ENCODE measurements at places on chromosomes 5 and 9.

GRCh38 chr9:6844267-6844666, 86.5 kb downstream of the KDM4C start:
- DNase-seq, result no peak

- no peak for DNase-seq
These were observed 178.4 kb downstream of the FAM114A2 start for GRCh38 chr5:153860195-153860886.

DNA sequence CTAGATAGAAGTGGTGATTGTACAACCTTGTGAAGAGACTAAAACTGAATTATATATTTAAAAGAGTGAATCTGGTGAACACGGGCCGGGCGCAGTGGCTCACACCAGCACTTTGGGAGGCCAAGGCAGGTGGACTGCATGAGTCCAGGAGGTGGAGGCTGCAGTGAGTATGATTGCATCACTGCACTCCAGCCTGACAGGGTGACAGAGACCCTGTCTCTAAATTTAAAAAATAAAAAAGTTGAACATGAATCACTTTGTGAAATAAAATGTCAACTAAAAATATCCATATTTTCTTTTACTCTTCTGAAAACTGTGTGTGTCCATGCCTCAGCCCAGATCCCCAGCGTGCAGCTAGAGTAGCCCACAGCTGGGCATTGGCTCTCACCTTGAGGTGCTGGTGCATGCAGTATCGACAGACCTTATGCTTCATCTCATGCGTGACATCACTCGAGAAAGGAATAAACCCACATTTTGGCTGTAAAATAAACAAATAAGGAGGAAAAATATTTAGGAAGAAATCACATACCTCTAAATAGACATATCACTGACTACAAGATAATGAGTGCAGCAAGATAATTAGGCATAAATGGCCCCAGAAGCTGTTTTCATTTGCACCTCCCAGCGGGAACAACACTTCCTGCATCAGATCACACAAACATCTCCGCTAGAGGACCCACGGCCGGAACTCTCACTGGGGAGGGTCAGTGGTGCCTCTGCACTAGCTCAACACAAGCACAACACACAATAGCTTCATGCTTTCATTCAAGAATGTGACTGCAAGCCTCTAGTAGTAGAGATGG, 22.1 kb downstream of the IPPK start:
- no peak for DNase-seq

DNA sequence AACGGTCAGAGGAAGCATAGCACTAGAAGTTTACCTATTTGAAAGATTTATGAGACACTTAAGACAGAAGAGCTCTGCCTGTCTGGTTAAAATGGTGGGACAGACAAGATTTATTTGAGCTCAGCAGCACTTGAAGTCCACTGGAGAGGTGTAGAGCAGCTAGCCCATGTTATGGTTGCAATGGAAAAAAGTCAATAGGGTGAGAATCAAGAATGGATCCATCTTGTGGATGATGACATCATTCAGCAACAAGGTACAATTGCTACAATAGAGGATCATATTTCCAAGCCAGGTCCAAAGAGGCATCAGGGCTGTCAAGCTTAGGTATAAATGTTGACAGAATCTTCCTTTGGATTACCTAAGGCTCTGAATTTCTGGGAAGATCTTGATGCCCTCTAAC, 21.1 kb upstream of the ZNF131 start:
- no peak for DNase-seq

- no peak for DNase-seq
These were observed 316.3 kb upstream of the PANK3 start for GRCh38 chr5:168895295-168896071.

GRCh38 chr5:31783731-31784130, 144.8 kb downstream of the PDZD2 start:
- no peak for DNase-seq

DNA sequence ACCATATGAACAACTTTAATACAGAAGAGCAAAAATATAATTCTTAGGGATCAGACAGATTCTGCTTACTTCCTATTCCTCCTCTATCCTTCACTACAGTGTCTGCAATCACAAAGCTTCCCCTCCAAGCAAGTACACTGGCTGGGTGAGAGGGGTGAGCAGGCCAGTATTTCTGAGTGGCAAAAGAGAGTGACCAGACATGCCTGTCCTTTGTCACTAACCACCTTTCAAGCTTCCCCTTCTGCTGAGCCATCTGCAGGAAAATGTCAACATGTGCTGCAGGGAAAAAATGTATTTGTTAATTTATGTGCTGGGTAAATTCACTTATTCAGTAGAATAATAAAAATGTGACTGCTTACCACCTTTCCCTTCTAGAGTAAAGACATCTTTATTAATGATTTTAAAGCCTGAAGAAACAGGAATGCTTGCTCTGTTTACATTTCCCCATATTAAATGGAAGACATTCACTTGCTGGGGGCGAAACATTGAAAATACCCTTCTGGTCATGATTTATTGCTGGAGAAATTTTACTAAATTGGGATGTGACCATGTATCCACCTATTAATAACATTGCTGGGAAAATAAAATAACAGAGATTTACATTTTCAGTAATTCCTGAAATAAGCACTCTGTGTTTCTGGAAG, 84.9 kb downstream of the SPOCK1 start:
- no peak for DNase-seq

GRCh38 chr9:129889941-129890717, 54.9 kb downstream of the USP20 start:
- DNase-seq, result peak; percentile 77

GRCh38 chr5:170254056-170254455, 21.3 kb downstream of the C5orf58 start:
- DNase-seq, result peak; percentile 90

DNA sequence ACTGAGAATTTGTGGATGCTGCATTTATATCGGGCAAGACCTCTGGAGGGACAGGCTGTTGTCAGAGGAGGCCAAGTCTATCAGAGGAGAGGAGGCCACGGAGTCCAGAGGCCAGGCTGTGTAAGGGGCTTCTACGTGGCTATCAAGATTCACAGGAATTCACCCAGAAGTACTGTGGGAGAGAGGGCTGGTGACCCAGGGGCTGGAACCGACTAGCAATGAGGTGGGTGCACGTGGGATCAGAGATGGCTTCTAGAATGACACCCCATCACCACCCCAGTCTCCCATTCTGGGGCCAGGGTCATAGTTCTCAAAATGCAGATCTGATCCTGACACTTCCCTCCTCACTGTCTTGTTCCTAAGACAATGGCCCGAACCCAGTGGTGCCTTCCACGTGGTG, 61.2 kb upstream of the PHYKPL start:
- DNase-seq, result no peak

GRCh38 chr5:160485364-160485969, 63.8 kb downstream of the PTTG1 start:
- DNase-seq, result no peak

- DNase-seq, result peak; percentile 56
These were observed 12.1 kb downstream of the TMEM245 start for GRCh38 chr9:109107402-109108240.

DNA sequence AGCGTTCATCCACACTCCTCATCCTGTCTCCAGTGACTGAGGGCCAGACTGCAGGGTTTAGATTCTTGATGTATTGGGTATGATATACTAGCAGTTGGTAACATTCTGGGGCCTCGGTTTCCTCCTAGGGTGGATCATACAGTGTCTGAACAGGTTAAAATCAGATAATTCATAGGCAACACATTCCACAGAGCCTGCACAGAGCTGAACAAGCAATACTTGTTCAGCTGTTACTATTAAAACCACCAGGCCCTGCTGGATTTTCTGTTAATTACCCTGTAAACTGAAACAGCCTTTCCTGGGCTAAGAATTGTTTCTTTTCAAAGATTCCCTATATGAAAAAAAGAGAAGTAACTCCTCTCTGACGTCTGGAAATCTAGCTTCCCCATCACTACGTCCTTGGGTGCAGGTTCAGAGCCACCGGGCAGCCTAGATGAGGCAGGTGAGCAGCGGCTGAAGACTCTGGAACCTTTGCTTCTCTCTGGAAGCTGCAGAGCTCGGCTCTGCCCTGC, 1313.5 kb upstream of the WWC1 start:
- no peak for DNase-seq

DNA sequence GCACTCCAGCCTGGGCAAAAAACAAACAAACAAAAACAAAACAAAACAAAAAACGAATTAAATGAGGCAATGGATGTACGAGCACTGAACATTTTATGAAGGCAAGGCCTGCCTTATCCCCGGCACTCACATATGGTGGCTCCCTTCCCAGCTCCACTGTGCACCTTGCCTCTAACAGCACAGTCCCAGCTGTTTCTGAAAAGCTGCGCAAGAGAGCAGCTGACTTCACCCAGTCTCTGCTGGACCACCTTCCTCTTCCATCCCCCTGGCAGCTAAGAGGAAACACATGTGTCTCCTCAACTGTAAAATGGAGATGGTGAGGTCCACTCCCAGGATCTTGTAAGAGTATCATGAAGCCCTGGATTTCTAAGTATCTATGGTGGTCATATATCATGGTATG, 100.7 kb downstream of the KLF4 start:
- DNase-seq, result no peak

- DNase-seq, result no peak
These were observed 63.1 kb downstream of the RCL1 start for GRCh38 chr9:4855841-4856240.

DNA sequence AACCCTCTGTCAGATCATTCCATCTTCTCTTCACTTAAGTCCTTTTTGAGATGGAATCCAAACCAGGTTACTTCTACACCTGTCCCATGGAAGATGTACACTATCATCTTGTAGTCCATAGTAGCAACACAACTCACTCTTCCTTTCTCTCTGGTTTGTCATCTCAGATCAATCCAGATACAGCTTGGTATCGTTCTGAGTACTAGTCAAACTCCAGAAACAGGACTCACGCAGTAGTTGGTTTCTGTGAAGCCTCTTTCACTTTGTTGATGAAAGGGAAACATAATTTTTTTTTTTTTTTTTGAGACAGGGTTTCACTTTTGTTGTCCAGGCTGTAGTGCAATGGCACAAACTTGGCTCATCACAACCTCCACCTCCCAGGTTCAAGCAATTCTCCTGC, 484.0 kb downstream of the PRDM9 start:
- DNase-seq, result no peak

GRCh38 chr5:105684799-105685198, 1985.9 kb downstream of the EFNA5 start:
- DNase-seq, result no peak

DNA sequence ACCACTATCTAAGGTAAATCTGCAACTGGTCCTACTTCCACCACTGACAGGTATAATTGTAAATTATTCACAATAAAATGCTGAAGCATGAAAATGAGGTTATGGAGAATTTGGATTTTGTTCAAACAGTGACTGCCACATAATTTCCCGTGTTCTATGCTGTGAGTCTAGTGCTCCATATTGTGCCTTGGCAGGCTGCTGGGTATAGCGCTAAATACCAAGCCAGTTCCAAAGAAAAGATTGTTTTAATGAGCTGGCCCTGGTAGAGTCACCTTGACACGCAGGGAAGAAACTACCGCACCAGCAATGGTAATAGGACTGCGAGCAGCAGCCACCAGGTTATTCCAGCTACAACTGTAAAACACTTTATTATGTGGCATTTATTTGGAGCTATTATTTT, 30.4 kb downstream of the PSMB7 start:
- no peak for DNase-seq

DNA sequence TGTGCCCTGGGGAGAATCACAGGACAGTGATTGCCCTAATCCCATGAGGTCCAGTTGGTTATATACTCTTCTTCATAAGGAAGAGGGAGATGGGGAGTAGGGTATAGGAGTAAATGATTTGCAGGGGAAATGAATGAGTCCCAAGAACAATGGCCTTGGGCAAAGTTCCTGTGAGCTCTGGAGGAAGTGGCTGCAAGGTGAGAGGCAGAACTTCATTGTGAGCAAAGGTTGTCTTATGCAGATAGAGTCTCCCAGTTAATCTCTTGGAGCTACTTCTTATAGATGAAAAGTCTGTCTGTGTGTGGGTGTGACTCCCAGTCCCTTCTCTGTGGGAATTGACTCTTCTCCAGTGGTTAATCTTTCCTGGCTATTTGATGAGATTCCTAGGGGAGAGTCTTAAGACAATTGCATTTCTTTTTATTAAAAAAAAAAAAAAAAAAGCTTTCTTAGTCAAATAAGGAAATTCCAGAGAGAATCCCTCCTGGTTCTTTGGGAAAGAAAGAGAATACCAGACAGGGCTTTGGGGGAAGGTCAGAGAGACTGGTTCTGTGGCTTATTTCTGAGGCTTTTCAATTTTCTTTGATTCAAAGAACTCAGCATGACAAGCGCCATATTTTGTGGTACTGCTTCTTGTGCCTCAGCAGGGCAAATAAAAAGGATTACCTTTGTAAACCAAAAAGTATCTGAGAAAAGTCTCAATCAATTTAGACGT, 33.6 kb upstream of the MEGF10 start:
- no peak for DNase-seq

DNA sequence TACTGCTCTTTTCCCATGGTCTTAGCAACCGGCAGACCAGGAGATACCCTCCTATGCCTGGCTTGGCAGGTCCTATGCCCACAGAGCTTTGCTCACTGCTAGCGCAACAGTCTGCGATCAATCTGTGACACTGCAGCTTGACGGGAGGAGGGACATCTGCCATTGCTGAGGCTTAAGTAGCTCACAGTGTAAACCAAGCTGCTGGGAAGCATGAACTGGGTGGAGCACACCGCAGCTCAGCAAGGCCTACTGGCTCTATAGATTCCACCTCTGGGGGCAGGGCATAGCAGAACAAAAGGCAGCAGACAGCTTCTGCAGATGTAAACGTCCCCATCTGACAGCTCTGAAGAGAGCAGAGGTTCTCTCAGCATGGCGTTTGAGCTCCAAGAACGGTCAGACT, 40.4 kb downstream of the MCTP1 start:
- no peak for DNase-seq

- no peak for DNase-seq
These were observed 541.2 kb downstream of the CDH10 start for GRCh38 chr5:24103451-24104023.

DNA sequence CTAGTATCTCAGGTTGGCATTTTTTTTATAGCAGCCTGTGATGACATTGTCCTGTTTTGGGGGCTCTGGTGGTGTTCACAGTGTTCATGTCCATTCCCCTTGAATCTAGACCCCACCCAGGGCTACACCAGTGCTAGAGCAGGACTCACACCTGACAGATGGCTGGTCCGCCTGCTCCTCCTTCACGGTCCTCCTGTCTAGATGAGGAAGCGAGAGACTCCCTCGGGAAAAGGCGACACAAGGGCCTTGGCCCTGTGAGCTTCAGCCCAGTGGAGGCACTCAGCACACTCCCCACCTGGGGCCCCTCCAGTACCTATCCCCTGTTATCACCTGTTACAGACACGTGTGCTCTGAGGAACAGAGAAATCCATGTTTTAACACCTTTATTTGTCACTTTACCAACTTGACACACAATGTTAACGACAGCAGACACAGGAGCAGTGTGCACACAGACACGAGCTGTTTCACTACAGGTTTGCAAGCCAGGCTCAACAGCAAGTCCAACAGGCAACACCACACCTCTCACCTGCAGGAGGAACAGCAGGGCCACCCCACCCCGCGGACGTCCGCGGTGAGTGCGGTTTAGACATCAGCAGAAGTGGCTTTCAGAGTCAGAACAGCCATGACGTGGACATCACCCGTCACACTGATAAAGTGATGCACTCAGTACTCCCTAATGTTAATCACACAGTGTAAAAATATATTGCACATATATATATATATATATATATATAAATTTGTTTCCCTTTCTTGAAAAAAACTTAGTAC, 33.5 kb downstream of the TPPP start:
- no peak for DNase-seq
